ENCODE measurements at places on chromosomes 5 and 9.

DNA sequence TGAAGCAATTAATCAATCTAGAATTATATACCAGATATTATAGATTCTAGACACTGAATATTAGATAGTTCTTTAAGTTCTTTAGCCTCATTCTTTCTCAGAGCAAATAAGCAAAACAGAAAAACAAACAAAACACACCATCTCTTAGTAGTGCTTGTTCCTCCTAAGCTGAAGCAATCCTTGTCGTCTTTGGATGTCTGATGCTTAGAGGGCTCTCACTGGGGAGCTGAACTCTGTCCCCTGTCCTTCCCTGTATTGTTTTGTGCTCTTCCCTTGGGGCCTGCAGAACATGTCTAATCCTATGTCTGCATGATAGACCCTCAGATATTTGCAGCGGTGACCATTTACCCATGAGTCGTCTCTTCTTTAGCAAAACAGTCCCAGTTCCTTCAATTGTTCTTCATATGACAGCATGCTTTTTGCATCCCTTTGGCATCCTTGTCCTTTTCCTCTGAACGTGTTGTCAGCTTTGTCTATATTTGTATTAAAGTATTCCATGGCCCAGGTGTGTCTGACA lies 114.3 kb downstream of the ARHGEF28 start:
- no peak for DNase-seq

- no peak for DNase-seq
Observed at GRCh38 chr5:63690546-63690945, 271.7 kb downstream of the HTR1A start.

- no peak for DNase-seq
Observed at GRCh38 chr5:38258319-38259061, at the start of gene EGFLAM. Gene EGFLAM (plus strand): TSS chr5:38258559. CDS start chr5:38258755, 196 bp downstream.

DNA sequence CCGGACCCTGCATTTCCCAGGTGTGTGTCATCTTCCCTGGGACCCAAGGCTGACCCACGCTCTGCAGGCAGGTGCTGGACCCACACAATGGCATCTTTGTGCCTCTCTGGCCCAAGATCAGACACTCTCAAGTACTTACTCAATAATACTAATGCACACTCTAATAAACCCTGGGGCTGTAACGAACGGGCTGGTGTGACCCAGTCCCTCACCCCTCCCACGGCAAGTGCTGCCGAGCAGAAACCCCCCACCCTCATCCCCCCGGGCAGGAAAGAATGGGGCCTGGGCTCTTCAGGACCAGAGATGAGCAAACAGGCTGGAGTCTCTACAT lies 1.1 kb upstream of the OBP2B start:
- DNase-seq, result no peak

DNA sequence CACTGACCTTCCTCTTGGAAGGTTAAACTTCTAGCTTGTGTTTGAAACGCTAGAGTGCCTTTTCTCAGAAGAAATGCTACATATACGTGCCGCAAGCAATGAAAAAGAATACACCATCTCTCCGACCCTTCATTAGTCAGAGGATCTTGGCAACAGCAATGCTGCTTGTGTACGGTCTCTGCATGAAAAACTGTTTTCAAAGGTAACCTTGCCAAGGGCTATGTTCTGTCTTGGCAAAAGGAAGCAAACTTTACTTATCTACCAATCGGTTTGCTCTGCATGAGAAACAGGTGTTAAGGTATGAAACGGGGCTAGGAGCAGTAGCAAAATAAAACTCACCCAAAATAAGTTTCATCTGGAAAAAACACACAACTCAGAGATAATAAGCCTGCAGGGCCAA lies 297.8 kb downstream of the FBXL17 start:
- peak; percentile 20 for DNase-seq

DNA sequence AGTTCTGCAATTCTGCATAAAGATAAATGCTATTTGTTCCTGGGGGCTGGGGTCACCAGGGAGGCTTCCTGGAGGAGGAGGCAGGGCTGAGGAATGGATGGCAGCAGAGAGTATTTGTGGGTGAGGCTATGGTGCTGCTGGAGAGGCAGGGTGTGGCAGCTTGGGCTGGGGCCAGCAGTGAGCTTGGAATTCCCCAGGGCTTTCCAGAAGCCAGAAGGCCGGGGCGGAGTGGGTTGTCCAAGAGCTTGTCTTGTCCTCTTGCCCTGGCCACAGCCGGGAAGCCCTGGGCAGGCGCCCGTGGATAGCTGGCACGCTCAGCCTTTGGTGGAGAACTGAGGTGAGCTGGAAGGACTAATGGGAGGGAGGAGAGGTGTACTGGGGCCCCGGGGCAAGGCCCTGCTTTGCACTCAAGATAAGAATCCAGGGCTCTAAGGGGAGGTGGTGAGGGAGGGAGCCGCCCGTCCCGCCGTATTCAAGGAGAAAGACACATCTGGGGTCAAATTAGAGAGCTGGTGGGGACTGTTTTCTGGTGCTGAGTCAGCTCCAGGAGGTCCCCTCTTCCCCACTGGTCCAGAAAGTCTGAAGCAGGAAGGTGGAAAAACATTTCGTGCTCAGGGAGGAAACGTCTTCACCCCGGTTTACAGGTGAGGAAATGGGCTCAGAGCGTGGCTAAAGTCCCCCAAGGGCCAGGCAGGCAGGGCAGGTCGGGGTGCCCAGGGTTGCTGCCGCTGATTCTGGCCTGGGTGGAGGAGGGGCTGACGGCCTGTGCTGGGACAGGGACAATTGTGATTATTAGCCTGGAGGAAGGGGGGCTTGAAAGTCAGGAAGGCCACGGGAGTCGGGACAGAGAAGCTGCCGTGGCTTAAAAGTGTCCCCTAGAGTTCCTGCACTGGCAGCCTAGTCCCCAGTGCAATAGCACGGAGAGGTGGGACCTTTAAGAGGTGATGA lies 26.9 kb upstream of the CNOT6 start:
- DNase-seq, result peak; percentile 18

- no peak for DNase-seq
Observed at GRCh38 chr5:143108498-143109128, 294.9 kb downstream of the NR3C1 start.

DNA sequence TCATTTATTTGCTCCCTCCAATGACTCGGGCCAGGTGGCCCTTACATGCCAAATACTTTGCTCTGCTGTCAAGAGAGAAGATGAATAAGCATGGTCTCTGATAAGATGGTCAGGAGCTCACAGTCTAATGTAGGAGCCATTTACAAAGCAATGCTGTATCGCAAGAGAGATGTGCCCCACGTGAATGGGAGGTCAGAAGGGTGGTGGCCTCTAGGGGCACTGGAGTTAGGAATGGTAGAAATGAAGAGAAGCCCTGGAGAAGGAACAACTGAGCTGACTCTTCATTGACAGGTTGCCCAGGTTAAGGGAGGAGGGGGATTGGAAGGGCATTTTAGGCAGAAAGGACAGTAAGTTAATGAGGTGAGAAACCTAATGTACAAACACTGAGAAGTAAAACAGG lies 286.5 kb downstream of the KCTD16 start:
- no peak for DNase-seq

- DNase-seq, result no peak
Observed at GRCh38 chr5:102294886-102295395, 1.1 kb downstream of the SLCO4C1 start.

DNA sequence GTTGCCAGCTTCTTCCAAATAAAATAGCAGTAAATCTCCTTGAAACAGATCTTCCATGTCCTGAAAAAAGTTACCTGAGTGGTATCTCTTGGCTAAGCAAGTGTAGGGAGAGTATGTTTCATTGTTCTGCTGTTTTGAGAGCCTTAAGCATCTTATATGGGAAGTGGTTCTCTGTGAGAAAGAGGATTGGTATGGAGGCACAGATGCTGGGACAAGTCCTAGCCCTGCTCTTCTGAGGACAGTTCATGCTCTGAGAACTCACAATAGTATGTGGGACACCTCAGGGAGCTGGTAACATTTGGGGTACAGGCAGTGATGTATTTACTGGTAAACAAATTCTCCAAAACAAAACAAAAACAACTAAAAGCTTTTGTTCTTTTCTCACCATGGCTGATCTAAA lies 2.0 kb downstream of the PPP3R2 start:
- DNase-seq, result no peak

- peak; percentile 19 for DNase-seq
Observed at GRCh38 chr5:170100066-170100943, 5.4 kb upstream of the FOXI1 start.

DNA sequence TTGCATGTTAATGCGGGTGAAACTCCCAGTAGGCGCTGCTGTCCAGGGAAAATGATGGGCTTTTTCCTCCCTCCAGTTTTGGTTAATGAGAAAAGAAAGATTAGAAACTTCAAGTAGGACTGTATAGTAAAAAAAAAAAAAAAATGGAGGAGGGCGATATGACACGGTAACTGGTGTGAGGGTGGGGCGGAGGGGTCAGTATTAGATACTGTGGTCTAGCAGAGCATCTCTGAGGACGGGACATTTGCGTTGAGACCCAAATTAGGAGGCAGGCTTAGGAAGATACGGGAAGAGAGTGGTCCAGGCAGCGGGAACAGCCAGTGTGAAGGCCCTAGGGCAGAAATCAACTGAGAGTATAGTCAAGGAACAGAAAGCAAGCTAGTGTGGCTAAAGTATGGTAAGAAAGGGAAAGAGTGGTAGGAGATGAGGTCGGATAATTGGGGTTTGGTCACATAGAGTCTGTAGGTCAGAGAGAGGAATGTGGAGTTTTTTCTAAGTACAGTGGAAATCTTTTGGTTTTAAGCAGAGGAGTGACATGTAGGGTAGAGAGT lies 707 bp downstream of the RMND5B start:
- no peak for DNase-seq

- DNase-seq, result no peak
Observed at GRCh38 chr5:59319250-59319649, 574.3 kb downstream of the PDE4D start.
